HT1080 (cell line): ENCODE measurements at places on chromosomes 5 and 9.
A peak's percentile ranks its signal among the peaks of the same experiment; 100 is the strongest.

GRCh38 chr5:74361406-74362358 is 278.8 kb downstream of the ENC1 start:
- DNase-seq = peak; percentile 70

- peak; percentile 81 for DNase-seq
Observed at GRCh38 chr9:109107402-109108240, 12.1 kb downstream of the TMEM245 start.

GRCh38 chr9:123997665-123998277 is 13.8 kb upstream of the LHX2 start:
- no peak for DNase-seq

DNA sequence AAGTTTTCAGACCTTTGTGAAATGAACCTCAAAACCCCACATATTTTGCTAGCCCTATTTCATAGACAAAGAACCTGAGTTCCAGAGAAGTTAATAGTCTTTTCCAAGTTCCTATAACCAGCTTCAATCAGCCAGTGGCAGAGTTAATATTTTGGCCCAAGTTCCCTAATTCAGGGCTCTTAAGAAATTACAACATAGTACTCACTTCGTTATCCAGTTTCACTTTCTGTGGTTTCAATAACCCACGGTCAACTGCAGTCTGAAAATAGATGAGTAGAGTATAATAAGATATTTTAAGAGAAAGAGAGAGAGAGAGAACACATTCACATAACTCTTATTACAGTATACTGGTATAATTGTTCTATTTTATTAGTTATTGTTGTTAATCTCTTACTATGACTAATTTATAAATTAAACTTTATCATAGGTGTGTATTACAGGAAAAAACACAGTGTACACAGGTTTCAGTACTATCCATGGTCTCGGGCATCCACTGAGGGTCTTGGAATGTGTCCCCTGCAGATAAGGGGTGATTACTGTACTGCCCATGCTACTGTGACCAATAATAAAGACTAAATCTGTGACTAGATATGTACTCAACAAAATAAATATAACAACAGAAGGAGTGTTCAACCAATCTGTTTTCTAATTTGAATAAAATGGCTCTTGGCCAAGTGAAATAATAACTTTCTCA is 9.3 kb upstream of the MYOT start:
- no peak for DNase-seq

DNA sequence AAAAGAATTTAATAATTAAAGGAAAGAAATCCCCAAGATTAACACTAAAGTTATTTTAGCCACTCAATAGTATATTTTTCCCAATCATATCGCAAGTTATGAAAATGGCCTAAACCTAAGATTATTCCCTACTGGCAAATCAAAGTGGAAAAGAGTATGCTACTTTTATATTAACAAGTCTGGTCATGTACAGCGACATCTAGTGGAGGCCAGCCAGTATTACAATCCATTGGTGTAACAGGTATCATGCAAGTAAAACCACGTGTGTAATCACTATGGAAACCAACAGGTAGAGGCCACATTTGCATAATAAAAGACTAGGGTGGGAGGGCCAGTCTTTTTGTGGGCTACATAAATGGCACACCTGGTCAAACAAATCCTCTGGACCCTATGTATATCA is 976.4 kb upstream of the CDH9 start:
- peak; percentile 41 for DNase-seq

GRCh38 chr5:107456281-107456715 is 214.4 kb downstream of the EFNA5 start:
- DNase-seq = no peak

- no peak for DNase-seq
Observed at GRCh38 chr5:15023266-15023665, 151.7 kb upstream of the ANKH start.

- DNase-seq = peak; percentile 1
Observed at GRCh38 chr9:31916591-31917241, 467.7 kb upstream of the ACO1 start.

- no peak for DNase-seq
Observed at GRCh38 chr5:80246001-80246758, 9.7 kb downstream of the SERINC5 start.

- DNase-seq = no peak
Observed at GRCh38 chr9:96029722-96030530, 154.4 kb downstream of the ERCC6L2 start.

DNA sequence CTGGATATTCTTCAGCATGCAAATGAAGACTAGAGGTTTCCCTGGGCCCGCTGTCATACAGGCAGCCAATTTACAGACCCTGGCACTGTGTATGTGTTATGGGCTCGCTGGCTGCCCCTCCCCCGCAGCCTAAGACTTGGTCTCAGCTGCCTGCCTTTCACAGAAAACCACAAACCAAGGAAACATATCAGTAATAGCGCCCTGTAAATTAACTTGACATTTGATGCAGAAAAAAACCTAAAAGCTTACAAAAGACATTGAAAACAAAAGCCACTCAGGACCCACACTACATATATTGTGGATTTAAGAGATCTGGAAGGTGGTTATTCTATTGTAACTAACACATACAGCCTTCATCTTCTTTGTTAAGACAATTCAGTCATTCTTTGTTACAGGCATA is 287.0 kb upstream of the TMEM161B start:
- peak; percentile 7 for DNase-seq

DNA sequence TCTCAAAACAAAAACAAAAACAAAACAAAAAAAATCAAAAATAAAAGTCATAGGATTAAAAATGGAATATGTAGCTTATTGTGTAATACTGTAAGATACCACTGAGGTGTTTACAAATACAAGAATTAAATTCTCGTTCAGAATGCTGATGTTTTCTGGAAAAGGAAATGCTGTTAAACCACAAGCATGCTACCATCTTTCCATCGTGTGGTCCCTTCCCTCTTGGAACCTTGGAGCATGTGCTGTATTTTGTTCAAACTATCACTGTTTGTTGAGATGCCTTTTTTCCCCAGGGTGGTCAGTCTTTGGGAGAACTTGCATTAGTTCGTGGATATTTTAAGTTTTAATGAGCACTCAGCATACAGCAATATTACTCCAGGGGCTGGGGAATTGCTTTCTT is 39.7 kb downstream of the SUB1 start:
- DNase-seq = no peak

- DNase-seq = peak; percentile 94
Observed at GRCh38 chr5:35884191-35884769, 27.6 kb downstream of the IL7R start.

- DNase-seq = no peak
Observed at GRCh38 chr9:89863837-89864236, 259.0 kb downstream of the GADD45G start.

- no peak for DNase-seq
Observed at GRCh38 chr5:540071-540905, 16.0 kb upstream of the SLC9A3 start.

DNA sequence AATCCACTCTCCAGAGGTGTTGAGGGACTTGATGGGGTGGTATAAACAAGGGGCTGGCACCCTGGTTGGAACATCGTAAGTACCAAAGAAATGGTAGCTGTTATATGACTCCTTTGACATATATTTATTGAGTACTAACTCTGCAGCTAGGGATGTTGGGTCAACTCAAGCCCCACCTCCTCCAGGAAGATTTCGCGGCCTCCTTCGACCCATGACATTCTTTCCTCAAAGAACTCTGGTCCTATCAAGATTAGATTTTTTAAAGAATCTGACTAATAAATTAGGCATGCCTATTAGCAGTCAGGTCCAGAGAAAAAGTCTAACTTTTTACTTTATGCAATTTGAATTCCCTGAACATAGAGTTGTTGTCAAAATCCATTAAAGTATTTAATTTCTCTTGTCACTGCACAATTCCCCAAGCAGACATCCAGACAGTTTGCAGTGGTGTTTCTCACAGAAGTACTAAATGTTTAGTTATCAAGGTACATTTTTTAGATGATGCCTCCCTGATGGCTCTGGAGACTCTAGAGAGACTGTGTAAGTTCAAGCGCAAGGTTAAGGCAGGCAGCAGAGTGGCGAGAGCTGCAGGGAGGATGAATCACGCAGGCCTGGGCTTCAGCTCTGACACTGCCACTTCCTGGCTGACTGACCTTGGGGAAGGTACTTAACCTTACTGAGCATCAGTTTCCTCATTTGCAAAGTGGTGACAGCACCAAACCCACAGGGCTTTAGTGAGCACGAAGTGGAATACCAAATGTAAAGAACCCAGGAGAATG is 209.6 kb downstream of the TTLL11 start:
- peak; percentile 64 for DNase-seq

GRCh38 chr5:122721127-122721526 is 53.8 kb upstream of the SNX2 start:
- DNase-seq = no peak

- DNase-seq = no peak
Observed at GRCh38 chr9:26412446-26412845, 480.2 kb downstream of the CAAP1 start.

DNA sequence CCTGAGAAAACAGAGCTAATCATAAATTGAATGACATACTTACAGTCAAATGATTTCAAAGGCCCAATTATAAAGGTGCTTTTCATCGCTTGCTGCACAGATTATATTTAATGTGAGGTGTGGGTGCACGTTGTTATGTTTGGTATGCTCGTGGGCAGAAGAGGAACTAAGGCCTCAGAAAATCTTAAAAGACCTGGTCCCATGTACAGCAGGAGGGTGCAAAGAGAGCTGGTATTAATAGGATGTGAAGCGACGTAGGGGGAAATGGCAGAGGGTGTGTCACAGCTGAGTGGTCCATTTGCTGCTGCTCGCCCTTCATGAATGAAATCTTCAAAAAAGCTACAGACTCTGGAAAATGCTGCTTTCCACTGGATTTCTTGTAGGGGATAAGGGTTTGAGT is 40.5 kb upstream of the IFNK start:
- no peak for DNase-seq

DNA sequence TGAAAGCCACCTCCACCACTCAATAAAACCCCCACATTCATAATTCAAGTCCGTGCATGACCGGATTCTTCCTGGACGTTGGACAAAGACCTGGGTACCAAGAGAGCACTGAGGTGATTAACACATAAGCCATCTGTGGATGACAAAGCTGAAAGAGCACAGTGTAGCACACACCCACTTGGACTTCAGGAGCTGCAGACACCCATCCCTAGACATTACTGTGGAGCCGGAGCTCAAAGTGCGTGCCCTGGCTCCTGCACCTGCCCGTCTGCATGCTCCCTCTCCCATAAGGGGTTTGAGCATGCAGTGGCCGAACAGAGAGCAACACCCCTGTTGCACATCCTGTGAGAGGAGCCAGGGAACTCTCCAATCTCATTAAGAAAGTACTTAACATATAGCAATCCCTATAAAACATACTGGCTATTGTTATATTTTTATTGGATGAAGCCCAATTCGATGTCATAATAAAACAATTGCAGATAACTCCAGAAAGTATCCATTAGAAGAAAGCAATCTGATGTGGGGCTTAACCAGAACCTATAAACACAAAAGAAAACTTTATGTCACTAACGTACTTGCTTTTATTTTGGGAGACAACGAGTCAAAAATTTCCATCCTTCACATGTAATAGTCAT is 1174.2 kb upstream of the C9orf72 start:
- DNase-seq = no peak

DNA sequence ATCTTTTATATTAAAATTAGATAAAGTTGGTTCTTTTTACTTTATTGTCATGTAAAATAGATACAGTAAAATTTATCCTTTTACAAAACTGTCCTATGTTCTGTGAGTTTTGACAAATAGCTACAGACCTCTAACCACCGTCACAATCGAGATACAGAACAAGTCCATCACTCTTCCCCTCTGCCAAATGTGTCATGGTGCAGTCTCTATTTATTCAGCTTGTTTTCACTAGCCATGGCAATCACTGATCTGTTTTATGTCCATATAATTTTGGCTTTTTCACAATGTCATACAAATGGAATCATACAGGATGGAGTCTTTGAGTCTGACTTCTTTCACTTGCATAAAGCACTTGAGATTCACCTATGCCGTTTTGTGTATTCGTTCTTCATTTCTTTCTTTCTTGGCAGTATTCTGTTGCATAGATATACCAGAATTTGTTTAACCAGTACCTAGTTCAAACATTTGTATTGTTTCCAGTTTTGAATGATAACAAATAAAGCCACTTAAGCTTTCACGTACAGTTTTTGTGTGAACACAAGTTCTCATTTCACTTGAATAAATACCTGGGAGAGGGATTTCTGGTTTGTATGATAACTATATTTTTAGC is 273.2 kb upstream of the MPDZ start:
- DNase-seq = no peak

- DNase-seq = no peak
Observed at GRCh38 chr5:124438026-124438902, 308.2 kb downstream of the ZNF608 start.

GRCh38 chr5:139655727-139656271 is 7.7 kb downstream of the CXXC5 start:
- no peak for DNase-seq

GRCh38 chr9:104903609-104904008 is 24.3 kb downstream of the ABCA1 start:
- DNase-seq = peak; percentile 78

- DNase-seq = no peak
Observed at GRCh38 chr5:3300726-3301125, 294.9 kb upstream of the IRX1 start.

DNA sequence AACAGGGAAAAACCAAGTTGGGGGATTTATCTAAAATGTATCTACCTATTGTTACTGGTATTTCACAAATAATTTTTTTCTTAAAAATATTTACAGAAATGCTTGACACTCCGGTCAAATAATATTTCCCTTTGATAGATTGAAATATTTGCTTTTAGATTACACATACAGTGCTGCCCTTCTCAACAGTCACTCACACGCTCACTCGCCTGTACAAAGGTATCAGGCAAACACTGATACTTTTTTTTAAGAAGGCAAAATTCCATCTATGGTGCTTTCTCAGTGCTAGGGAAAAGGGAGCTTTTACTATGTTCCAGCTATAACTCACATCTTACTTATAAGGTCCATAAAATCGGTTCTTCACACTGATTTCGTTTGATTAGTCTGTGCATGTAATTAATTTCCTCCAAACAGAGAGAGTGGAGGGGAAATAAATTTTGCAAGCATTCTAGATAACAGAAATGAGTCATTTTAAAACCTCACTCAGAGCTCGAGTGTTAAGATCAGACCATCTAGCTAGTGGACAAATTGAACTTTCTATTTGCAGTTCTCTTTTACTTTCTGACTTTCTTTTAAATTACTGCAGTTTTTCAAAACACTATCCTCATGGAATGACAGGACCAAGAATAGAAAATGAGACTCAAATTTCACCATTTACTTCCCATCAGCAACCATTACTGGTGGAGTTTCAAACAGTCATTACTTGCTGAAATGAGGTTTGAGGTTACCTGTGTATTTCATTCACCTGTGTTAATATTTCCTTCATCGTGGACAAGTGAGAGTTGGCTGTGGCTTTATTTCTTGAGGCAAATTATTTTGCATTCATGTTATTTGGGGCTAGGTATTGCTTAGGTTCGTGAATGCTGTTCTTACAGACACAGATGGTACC is 273.2 kb downstream of the RAB3C start:
- no peak for DNase-seq

DNA sequence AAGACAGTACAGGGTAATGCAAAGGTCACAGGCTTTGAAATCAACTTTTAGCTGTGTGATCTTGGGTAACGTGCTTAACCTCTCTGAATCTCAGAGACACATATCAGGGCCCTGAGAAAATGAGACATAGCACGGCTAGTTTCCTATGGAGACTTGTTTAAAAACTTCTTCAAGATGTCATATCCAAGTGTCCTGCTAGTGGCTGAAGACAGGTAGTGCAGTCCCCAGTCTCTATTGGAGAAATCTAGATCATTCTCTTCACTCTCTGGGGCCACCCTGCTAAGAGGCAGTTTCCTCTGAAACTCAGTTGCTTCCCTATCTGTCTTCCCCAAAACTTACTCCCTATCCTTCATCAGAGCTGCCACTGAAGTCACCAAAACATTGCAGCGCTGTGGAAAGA is 30.3 kb upstream of the GRXCR2 start:
- DNase-seq = peak; percentile 11

GRCh38 chr5:133112026-133112660 is 60.3 kb downstream of the HSPA4 start:
- no peak for DNase-seq
